ENCODE measurements at places on chromosomes 4 and X.

DNA sequence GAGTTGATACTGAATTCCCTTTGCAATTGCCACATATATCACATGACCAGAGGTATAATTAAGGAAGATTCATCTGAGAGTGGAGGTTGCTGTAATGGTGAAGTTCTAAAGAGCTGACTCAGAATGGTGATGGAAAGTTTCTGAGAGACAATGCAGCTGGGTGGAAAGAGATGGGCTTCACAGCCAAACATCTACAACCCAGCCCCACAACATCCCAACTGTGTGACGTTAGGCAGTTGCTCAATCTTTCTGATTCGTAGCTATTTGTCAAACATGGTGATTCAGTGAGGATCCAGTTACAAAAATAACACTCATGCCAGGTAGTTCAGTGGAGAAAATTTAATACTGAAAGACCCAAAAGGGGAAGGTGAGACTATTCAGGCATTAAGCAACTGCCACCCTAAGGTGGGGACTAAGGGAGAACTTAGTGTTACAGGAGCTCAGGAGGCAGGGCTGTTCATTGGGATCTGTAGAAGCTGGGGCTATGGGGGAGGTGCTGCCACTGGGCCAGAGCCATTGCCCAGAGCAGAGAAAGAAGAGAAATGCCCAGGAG is 6.9 kb upstream of the AFF1 start:
- DNase-seq = peak; percentile 95

DNA sequence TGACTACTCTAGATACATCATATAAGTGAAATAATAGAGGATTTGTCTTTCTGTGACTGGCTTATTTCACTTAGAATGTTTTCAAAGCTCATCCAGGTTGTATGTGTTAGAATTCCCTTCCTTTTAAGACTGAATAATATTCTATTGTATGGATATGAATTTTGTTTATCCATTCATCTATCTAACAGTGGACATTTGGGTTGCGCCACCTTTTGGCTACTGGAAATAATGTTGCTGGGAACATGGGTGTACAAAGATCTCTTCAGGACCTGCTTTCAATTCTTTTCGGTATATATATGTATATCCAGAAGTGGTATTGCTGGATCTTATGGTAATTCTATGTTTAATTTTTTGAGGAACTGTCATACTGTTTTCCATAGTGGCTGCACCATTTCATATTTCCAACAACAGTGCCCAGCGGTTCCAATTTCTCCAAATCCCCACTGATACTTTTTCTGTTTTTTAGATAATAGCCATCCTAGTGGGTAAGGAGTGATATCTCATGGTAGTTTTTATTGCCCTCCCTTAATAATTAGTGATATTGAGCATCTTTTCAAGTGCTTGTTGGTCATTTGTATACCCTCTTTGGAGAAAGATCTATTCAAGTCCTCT is 3.4 kb upstream of the SCD5 start:
- no peak for DNase-seq

GRCh38 chr4:35175487-35175886 is 1068.8 kb downstream of the ARAP2 start:
- no peak for DNase-seq

DNA sequence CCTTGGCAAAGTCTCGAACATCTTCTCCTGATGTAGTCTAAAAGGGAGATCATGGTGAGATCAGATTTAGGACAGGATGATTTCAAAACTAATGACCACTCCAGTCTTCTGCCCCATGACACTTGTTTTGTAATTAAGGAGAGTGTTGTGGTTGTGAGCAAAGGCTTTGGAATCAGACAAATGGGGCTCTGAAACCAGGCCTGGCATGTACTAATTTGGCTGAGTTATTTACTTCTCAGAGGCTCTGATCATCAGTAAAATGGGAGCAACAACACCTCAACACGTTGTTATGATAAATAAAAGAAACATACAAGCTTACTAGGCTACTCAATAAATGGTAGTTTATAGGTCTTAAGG is 106.9 kb upstream of the FTHL17 start:
- no peak for DNase-seq

DNA sequence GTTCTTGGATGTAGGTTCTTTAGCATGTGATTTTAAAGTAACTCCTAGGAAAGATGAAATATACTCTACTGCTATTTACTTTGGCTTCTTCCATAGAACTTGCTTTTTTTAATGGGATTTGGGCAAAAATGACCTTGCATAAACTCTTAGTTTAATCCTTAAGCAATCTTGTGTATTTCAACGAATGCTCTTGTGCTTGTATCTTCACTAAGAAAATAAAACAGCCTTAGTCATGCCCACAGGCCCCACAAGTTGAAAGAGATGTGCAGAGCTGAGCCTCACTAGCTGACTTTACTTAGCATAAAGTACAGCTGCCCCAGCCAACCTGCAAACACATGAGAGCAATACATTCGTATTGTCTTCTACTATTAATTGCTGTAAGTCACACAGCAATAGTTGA is 1609.2 kb downstream of the STIM2 start:
- DNase-seq = no peak

- no peak for DNase-seq
Observed at GRCh38 chr4:40185830-40186664, 10.8 kb upstream of the RHOH start.

- DNase-seq = no peak
Observed at GRCh38 chrX:75642811-75643361, 120.0 kb upstream of the ZDHHC15 start.

DNA sequence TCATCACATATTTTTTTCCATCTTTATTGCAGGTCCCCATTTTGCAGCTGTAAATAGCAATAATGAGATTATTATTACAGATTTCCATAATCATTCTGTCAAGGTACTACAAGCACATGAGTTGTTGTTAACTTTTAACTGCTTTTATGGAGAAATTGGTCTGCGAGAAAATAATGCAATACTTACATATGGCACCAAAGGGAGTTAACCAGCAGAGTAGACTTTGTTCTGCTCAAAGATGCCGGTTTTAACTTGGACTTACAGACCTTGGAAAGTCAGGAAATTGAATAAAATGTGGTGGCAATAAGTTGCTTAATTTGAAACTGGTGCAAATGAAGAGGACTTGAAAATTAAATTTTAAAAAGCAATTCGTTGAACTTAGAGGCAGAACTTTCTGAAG is 20.4 kb upstream of the MND1 start:
- no peak for DNase-seq

Data from trophoblast cell (in vitro differentiated cells and primary cell).